ENCODE measurements at places on chromosomes 1 and 21. TPM values are rescaled to one million over a fixed set of nuclear protein-coding genes. Genes with fewer than 3 reads are reported as not detected.

- DNase-seq = no peak
These were observed 8.9 kb downstream of the MRTO4 start for GRCh38 chr1:19260211-19261138.

- no peak for DNase-seq
These were observed 23.1 kb upstream of the ECE1 start for GRCh38 chr1:21313203-21313885.

GRCh38 chr21:32868631-32869454 lies 97.3 kb upstream of the PAXBP1 start:
- DNase-seq = no peak

DNA sequence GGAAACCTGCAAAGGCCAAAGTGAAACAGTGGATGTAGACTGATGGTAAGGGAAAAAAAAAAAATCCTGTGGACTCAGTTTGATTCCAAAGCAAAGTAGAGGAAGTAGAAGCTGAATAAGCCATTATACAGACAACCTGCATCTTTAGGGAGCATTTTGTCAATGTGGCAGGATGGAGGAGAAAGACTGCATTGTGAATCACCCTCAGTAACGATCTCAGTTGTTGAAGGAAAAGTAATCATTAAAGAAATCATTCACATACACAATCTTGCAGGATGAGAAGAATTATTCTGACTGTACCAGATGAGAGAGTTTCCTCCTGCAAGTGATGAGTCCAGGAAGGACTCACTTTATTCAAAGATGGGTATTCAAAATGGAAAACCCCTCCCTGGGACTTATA lies 45.1 kb upstream of the TRIM67 start:
- no peak for DNase-seq

DNA sequence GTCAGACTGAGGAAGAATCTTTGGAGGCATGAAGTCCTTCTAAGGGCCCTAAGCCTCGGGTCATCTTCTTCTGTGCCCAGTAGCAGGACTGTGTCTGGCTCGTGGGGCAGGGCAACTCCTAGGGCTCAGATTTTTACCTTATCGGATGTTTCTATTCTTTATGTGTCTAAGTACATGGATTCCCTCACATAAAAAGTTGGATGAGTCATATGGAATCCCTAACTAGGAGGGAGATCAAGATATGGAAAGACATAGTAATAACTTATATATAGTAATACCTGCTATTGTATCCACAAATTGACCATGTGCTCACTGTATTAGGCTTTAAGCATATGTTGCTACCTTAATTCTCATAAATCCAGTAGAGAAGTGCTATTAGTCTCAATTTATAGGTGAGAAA lies 364.5 kb upstream of the CAMK1G start:
- no peak for DNase-seq

DNA sequence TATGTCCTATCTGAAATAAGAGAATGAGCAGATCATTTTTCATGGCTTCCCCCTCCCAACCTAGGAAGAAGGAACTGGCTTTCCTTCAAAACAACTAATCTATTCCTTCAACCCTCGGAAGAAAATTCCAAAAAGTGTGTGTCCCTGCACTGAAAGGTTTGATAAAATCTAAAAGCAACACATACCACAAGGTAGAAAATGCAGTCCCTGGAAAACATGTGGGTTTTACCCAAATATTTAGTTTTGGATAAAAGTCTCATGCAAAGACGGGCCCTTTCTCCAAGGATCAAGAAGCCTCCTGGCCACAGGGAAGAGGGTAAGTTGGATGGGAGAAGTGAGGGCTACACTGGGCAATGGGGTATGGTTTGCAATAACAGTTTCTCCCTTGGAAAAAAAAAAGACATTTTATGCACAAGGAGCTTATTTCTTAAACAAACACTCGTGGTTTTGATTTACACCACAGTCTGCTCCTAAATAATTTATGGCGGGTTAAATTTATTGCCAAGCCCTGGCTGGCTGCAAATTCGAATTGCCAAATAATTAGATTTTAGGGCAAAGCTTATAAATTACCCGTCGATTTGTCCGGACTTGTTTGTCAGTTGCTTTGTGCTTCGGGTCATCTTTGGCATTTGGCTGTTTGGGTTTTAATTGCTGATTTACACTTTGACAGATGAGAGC lies 28.9 kb downstream of the ERI3 start:
- DNase-seq = no peak

- no peak for DNase-seq
These were observed 38.8 kb downstream of the HMGB4 start for GRCh38 chr1:33902486-33903209.

- no peak for DNase-seq
These were observed 147.4 kb upstream of the USP24 start for GRCh38 chr1:55362558-55362957.

DNA sequence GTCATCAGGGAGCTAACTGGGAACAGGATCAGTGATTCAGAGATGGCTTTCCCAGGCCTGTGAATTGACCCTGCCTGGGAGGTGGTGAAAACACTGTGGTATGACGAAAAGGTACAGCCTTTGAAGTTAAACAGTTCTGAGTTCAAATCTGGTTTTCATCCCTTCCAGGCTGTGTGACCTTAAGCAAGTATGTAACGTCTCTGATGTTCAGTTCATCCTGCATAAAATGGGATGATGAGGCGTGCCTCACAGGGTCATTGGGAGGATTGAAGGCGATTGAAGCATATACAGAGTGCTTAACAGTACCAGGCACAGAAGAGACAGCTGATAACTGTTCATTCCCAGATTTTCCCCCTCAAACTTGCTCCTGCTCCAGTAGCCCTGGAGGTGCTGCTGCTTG lies 11.0 kb downstream of the KCNC4 start:
- no peak for DNase-seq

- no peak for DNase-seq
These were observed 172.3 kb downstream of the TGFB2 start for GRCh38 chr1:218517459-218517858.

GRCh38 chr1:23566304-23566703 lies 7.0 kb upstream of the ID3 start:
- no peak for DNase-seq

- DNase-seq = no peak
These were observed 2.8 kb downstream of the MYCL start for GRCh38 chr1:39898648-39899603.

DNA sequence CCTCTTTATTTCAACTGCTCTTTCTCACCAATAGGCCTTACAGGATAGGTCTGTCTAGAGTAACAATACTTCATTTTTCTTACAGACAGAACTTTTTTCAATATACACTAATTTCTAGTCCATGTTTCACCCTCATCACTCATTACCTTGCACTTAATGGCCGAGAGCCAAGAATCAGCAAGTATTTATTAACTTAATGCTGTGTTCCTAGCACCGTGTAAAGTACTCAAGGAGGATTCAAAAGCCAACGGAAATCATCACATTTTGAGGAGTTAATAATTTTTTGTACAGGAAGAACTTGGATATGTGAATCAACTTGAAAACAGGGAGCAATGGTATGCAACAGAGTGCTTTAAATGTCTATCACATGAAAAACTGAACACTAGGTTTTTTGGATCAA lies 102.0 kb downstream of the PTPN14 start:
- DNase-seq = no peak

GRCh38 chr1:205287767-205288559 lies 33.6 kb downstream of the NUAK2 start:
- peak; percentile 51 for DNase-seq

FAM229A gene
- 15.8 TPM for total RNA-seq

SPRR5 gene
- not detected for total RNA-seq

HJV gene
- total RNA-seq = not detected

NOS1AP gene
- total RNA-seq = 11.8 TPM

SEC16B gene
- total RNA-seq = 8.8 TPM

CADM3 gene
- total RNA-seq = 5.2 TPM

Data from breast epithelium (tissue), 4 donors.